ENCODE measurements at places on chromosomes 16 and 17.
A peak's percentile ranks its signal among the peaks of the same experiment; 100 is the strongest.

DNA sequence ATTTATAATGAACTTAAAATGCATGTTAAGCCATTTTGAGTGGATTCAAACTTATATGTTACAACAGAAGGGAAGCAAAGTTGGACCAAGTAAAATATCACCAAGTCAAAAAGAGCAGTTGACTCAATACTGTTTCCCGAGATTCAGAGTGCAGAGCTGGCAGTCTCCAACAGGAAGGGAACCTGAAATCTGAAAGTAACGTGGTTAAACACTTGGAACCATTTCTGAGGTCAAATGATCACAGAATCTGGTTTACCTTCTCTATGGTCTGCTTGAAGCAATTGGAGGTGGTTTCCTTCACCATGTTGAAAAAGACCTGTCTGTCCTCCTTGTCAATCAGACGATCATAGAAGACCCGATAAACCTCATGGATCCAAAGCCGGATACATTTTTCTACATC lies 86.5 kb downstream of the LYRM1 start:
- no peak for DNase-seq

DNA sequence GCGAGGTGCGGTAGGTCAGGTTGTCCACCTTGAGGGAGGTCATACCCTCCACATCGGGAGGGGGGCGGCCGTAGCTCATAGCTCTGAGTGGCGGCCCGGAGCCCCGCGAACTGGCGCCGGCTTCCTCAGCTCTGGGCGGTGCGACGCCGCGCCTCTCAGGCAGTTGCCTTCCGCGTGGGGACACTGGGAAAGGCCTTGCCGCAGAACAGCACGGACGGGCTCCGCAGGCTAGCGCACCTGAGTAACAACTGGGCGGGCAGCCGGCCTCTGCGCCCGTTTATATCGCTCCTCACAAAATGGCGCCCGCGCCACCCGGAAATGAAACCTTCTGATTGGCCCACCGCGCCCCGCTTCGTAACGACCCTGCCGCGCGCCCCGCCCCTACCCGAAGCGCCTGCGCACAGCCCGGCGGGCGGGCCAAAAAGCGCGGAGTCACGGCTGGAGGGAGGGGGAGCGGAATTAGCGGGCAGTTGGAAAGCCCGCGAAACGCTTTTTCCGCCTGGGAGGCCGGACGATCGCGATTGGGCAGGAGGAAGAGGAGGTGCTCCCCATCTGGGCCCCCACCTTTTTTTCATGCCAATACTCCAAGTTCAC lies at the start of gene SRSF2:
SRSF2 (minus strand) TSS at position 250 of the 594 bp plus-strand sequence; CDS start at position 79, 171 bp downstream.
- DNase-seq = peak; percentile 99

- DNase-seq = no peak
These were observed 84.3 kb downstream of the PRKCA start for GRCh38 chr17:66386498-66387351.

- DNase-seq = no peak
These were observed 109.3 kb upstream of the CHMP6 start for GRCh38 chr17:80882323-80882722.

DNA sequence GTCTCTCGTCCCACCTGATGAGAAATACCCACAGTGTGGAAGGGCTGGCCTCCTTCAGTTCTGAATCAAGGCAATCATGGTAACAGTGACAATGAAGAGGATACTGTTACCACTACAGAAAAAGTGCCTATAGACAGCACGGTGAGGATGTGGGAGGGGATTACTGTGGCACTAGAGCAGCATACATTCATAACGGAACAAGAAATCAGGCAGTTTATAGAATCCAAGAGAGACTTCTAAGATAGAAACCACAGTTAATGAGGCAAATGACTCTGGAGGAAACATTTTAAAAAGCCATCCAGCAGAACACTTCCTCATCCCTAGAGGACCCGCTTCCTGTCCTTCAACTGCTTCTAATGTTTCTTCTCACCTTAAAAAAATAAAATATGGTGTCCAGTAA lies 2.7 kb downstream of the RUSF1 start:
- no peak for DNase-seq

GRCh38 chr16:12268606-12269005 lies 292.1 kb downstream of the SNX29 start:
- no peak for DNase-seq

- no peak for DNase-seq
These were observed 22.6 kb downstream of the SLC5A10 start for GRCh38 chr17:18974407-18975149.

- DNase-seq = no peak
These were observed 108.4 kb downstream of the METRNL start for GRCh38 chr17:83187782-83188311.

GRCh38 chr16:15518381-15519351 lies 84.3 kb downstream of the BMERB1 start:
- DNase-seq = no peak

- DNase-seq = no peak
These were observed 166.4 kb downstream of the CYB561 start for GRCh38 chr17:63279498-63280230.

GRCh38 chr16:4057439-4057877 lies 58.8 kb downstream of the ADCY9 start:
- no peak for DNase-seq

DNA sequence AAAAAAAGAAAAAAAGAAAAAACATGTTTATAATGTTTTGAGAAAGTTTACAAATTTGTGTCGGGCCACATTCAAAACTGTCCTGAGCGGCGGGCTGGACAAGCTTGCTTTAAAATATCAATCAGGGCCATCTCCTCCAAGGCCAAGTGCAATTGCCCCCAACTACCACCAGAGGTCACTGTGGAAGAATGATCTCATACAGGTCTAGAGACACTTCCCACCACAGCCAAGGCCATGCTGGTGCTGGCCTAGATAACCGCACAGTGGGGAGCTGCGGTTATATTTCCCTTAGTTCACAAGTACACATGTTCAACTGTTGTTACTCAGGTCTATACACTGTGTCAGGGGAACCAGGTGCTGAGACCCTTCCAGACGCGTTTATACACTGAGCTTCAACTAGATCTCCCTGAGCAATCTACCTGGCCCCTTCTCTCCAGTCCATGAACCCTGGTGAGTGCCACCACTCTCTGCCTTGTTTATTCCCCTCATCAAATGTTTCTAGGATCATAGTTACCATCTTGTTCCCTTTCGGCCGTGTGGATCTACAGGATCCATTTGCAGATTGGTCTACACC lies 83.8 kb upstream of the CCL2 start:
- DNase-seq = peak; percentile 14

DNA sequence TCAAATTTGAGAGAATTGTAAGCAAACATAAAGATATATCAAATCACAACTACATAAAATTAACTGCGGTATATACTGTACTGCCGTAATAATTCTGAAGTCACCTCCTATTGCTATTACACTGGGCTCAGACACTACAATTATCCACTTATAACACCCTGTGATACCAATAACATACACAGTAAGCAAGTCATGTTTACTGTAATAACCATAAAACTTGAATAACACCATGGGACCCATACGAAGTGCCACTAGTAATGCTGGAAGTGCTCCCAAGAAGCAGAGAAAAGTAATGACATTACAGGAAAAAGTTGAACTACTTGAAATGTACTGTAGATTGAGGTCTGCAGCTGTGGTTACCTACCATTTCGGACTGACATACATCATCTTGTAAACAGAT lies 24.0 kb downstream of the CMC2 start:
- no peak for DNase-seq

- DNase-seq = peak; percentile 72
These were observed at the start of gene GPRC5B for GRCh38 chr16:19884611-19885450. Gene GPRC5B (minus strand): TSS chr16:19884848. CDS start chr16:19872845, 12,003 bp downstream.

GRCh38 chr17:75260641-75261335 lies 618 bp downstream of the GGA3 start:
- DNase-seq = no peak

- DNase-seq = no peak
These were observed 77.8 kb downstream of the WWP2 start for GRCh38 chr16:69839798-69840409.

DNA sequence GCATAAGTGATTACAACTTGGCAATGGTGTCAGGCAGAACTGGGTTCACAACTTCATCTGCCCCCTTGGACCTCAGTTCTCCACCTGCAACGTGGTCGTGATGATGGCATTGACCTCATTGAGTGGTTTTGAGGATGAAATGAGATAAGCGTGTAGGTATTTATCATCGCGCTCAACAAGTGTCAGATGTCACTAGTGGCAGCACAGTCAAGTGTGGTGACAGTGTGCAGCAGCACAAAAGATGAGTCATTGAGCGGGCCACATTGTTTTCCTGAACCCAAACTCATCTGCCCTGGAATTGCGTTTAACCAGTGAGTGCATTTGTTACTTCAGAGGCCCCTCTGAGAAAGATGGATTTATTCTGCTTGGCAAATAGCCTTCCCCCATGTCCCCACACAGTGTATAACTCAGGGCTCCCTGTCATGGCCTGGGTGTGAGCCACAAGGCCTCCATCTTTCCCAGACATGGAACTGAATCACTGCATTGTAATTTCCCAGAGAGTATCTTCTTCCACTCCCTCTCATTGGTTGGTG lies 20.9 kb downstream of the IRX3 start:
- no peak for DNase-seq

DNA sequence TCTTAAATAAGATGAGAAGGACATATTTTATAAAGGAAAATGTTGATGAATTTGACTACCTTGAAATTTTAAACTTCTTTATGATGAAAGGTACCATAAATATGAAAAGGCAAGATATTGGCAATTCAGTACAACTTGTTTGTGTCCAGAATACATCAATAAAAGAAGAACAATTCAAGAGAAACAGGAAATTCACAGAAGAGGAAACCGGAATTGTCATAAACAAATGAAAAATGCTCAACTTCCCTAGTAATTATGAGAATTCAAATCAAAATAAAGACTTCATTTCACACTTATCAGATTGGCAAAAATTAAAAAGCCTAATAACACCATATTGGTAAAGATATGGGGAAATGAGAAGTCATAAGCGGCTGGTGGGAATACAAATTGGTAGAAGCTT lies 54.3 kb downstream of the WSB1 start:
- no peak for DNase-seq

DNA sequence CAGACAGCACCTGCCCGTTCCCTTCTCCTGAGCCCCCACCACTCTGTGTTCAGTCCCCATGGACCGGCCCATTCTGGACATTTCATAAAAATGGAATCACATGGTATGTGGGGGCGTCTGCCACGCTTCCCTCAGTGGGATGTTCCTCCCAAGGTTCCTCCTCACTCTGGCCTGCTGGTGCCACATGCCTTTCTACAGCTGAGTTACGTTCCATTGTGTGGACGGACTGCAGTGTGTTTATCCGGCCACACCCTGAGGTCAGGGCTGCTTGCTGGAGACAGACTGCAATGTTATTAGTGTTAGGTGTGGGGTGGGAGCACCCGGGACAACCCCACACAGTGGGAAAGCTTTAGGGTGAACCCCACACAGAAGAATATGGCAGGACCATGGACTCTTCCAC lies 5.9 kb upstream of the AATK start:
- no peak for DNase-seq

DNA sequence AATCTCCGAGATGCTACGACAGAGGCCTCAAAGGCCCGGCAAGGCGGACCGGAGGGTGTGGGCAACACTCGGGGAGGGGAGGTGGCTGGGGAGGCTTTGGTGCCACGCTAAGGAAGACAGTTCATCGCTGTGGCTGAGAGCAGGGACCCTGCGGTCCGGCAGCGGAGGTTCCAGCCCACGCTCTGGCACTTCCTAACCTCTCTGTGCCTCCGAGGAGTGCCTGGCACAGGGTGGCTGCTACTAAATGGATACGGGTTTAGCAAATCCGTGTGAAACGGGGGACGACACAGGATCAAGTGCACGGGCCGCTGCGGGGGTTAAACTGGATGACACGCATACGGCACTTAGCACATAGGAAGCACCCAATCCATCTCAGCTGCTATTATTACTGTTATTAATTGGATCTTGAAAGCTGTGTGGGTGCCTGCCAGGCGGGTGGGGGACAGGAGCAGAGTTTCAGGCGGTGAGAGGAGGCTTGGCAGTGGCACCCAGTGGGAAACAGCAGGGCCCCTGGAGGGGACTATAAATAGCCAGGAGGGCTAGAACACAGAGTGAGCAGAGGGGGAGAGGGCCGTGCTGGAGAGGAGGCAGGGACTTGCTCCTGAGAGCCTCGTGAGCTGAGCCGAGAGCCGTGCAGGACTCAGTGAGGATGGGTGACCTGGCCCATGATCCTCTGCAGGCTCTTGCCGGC lies 45.0 kb downstream of the ABR start:
- DNase-seq = no peak

GRCh38 chr17:65409381-65409780 lies 152.1 kb downstream of the AXIN2 start:
- DNase-seq = no peak

DNA sequence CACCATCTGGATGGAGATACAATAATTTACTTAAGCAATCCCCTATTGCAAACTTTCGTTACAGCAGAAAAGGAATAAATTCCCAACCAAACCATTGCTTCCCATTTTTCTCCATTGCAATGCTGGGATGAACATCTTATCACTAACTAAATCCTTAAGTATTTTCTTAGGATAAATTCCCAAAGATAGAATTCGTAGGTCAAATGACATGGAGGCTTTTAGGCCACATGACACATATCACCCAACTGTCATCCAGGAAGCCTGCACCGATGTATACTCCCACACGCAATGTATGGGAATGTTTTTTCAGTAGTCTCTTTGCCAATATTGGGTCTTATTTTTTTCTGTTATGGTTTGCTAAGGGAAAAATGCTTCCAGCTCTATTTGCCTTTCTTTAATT lies 1.6 kb upstream of the TLCD2 start:
- no peak for DNase-seq

DNA sequence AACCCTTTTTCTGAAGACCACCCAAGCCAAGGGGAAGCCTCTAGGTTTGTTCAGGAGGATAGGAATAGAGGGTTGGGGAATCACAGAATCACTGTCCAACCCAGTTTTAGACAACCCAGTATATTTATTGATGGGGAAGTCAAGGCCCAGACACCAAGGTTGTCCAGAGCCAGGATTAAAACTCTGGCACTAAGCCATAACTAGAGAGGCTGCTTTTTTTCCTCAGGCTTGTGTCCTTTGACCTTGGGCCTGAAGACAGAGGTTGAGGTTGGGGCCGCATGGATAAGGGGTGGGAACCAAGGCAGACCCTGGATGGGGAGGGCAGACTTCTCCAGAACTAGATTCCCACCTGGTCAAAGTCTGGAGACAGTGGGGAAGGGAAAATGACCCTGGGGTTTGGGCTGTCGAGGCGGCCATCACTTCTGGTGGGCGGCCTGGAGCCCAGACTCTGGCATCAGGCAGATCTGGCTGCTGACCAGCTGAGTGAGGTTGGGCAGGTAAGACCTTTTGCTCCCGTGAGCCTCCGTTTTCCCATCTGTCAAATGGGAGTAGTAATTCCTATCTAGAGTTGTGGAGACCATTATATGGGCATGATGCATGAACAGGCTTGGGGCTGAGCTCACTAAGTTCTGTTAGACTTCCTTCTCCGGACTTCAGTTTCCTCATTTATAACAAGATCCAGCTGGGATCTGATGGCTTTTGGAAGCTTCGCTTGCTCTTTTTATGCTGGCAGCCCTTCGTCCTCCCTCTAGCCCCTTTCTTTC lies 17.9 kb downstream of the IGFBP4 start:
- no peak for DNase-seq

- no peak for DNase-seq
These were observed 40.6 kb upstream of the LITAF start for GRCh38 chr16:11627292-11627663.
